ENCODE measurements at places on chromosomes 12 and 14. TPM values are rescaled to one million over a fixed set of nuclear protein-coding genes. Genes with fewer than 3 reads are reported as not detected.
A peak's percentile ranks its signal among the peaks of the same experiment; 100 is the strongest.

Gene ULK1
- 58.0 TPM for total RNA-seq

DNA sequence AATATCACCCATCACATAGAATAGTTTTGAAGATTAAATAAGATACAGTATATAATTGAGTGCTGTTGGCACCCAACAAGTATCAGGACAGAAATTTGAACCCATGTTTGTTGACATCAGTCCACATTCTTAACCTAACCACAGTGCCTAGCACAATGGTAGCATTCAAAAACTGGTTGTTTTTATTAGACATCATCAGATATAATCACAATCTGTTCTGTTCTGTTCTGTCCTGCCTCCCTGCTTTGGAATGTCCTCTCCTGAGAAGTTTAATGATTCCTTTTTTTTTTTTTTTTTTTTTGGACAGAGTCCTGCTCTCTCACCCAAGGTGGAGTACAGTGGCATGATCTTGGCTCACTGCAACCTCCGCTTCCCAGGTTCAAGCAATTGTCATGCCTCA is 476.6 kb downstream of the RMST start:
- no peak for DNase-seq

GRCh38 chr14:99384450-99385417 is 95.9 kb downstream of the SETD3 start:
- no peak for DNase-seq

DNA sequence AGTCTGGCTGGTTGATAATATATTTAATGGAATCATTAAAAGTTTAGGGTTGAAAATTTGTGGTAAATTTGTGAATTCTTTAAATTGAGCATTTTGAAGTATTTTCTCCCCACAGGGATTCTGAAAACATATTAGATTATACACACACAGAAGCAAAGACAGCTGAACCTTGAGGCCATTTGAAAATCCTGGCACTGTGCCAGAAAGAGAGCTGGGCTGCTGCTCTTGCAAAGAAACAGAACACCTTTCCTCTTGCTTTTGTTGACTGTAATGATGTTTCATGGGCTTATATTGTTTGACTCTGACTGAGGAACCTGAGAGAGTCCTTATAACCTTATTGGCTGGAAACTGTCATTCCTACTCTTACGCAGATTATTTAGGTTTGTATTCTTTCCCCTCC is 4.8 kb downstream of the RNF34 start:
- no peak for DNase-seq

DNA sequence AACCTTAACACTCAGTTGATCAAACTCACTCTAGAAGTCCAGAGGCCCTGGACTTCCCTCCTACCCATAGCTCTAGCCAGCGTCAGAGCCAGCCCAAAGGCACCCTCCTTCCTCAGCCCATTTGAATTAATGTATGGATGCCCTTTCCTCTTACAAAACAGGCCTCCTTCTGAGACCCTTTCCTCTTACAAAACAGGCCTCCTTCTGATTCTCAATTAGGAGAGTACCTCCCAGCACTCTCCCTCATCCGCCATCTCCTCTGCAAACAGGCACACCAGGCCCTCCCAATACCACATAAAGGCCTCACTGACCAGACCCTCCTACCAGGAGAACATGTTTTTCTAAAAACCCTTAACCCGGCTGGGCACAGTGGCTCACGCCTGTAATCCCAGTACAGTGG is 65.7 kb downstream of the MOK start:
- DNase-seq: no peak

DNA sequence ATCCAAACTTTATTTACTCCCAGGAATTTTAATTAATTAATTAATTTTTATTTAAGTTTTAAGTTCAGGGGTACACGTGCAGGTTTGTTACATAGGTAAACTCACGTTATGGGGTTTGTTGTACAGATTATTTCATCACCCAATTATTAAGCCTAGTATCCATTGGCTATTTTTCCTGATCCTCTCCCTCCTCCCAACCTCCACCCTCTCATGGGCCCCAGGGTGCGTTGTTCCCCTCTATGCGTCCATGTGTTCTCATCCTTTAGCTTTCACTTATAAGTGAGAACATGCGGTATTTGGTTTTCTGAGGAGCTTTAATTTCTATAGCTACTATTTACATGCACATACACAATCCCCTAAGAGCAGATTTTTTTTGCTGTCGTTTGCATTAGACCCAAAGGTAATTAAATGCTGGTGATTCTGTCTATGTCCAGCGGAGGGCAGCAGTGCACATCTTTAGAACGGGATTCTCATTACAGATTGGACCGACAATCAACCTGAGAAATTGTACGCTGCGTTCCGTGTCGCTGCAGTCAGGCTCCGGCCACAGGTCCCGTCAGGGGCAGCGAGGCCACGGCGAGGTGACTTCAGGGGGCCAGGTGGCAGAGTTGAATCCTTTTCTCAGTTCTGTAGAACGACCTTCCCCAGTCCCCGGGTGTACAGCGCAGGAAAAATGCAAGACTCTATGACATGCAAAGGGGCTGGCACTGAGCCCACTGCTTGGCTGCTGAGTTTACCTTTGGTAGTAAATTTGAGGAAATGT is 11.6 kb downstream of the TMEM30B start:
- DNase-seq: peak; percentile 80

GRCh38 chr14:100056964-100057795 is 8.0 kb upstream of the EVL start:
- DNase-seq: no peak

Measured in psoas muscle (tissue), 8 donors.